Bronchial epithelial cell (primary cell): ENCODE measurements at places on chromosomes 16 and 17.

- no peak for DNase-seq
Observed at GRCh38 chr16:73319737-73320136, 271.8 kb upstream of the ZFHX3 start.

DNA sequence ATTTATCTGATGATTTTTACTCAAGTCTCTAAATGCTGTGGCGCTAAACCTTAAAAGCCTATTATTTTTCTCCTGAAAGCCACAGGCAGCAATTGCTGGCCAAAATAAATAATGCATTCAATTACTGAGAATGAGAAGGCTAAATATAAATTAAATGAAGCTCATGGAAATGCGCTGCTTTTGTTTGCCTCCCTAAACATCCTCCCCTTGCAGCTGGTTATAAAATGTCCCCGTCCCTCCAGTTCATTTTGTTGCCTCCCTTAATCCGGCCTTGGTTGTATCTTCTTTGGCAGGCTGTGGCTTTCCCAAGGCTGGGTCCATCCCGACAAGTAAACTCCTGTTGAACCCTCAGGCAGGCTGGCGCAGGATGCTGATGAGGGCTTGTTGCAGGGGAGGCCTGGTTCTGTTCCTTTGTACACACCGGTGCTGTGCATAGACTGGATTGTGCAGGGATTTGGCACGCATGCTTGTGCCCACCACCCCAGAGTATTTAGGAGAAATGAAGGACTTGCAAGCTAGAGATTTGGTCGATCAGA lies 62.7 kb downstream of the KNOP1 start:
- no peak for DNase-seq

GRCh38 chr17:2064980-2065785 lies 10.3 kb downstream of the HIC1 start:
- DNase-seq, result peak; percentile 42

- peak; percentile 15 for DNase-seq
Observed at GRCh38 chr16:12584488-12585233, 219.0 kb downstream of the CPPED1 start.

- DNase-seq, result peak; percentile 13
Observed at GRCh38 chr16:27929818-27930217, 133.7 kb downstream of the GSG1L start.

GRCh38 chr17:74126179-74126900 lies 77.1 kb upstream of the RPL38 start:
- DNase-seq, result no peak
